CD4-positive, alpha-beta T cell treated with Interleukin-15 for 1 hour (primary cell): ENCODE measurements at places on chromosomes 2 and 18.
A peak's percentile ranks its signal among the peaks of the same experiment; 100 is the strongest.

DNA sequence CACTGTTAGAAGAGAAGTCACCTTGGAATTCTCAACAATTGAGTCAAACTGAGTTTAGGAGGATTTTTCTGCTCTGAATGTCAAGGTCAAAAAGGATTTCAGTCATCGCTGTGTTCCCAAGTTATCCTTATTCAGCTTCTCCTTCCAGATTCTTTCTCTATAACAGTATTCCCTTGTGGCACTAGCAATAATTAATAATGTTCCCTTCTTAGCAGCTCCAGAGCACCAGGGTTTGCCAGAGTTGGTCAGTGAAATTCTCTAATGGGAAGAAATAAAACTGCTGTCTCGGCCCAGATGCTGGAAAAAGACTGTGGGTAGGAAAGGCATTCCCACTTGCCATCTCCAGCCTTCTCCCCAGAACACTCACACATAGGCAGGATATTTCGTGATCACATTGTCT is 836.0 kb upstream of the PIK3C3 start:
- no peak for DNase-seq

GRCh38 chr18:30132959-30133358 is 909.6 kb downstream of the DSC3 start:
- DNase-seq, result no peak

GRCh38 chr2:191885098-191885497 is 38.2 kb upstream of the CAVIN2 start:
- DNase-seq, result no peak

DNA sequence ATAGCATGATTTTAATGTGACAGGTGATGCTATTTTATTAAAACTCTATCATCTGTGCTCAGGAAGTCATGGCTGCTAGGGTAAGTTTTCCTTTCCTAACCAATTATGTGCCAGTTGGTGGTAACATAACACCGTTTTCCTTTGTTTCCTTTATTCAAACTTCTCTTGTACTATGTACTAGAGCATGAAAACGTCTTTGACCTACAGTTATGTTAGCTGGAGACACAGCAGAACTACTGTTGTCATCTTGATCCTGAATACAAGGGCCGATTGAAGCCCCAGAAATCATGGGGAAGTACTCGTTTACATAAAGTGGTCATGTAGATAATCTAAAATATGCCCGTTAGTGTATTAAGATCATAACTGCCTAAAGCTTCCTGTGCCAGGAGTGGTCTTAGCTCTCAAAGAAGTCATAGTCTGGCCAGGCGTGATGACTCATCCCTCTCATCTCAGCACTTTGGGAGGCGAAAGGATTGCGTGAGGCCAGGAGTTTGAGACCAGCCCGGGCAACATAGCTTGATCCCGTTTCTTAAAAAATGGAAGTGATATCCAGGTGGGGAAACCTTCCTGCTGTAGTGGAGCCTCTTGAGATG is 20.5 kb downstream of the NEDD4L start:
- no peak for DNase-seq

GRCh38 chr2:112000399-112001135 is 54.5 kb upstream of the TMEM87B start:
- DNase-seq, result no peak

DNA sequence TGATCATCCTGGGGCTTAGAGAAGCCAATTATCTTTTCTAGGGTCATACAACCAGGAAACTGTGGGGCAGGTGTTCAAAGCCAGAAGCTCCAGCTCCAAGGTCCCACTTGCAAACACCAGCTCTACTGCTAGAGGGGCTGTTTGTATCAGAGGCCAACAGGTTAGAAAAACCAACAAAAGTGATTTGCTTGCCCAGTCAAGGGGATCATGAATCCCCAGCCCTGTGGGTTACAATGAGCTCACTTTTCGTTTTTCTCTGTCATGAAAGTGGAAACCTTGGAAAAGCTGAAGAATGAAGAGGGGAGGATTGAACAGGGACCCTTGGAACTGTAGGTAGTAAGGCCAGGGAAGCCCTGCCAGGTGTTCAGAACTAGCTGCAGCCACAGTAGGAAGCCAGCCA is 119.2 kb downstream of the SPP2 start:
- no peak for DNase-seq

DNA sequence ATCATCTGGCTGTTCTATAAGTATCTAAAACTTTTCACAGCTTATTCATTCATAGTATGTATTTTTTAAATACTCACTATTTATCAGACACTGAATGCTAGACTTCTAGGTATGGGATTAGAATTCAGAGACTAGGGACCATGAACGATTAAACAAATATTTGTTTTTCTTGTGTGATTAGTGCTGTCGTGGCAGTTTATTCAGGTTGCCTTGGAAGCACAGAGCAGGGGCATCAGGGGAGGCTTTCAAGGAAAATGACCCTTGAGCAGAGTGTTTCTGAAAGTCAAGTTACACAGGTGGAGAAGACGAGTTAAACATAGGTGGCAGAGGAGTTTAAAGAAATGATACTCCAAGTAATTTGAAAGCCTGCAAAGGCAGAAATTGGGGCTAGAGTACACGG is 5.7 kb downstream of the SPOPL start:
- no peak for DNase-seq

- no peak for DNase-seq
Observed at GRCh38 chr2:224175538-224175937, 136.5 kb upstream of the SERPINE2 start.

GRCh38 chr2:17583166-17583565 is 42.7 kb downstream of the VSNL1 start:
- no peak for DNase-seq

DNA sequence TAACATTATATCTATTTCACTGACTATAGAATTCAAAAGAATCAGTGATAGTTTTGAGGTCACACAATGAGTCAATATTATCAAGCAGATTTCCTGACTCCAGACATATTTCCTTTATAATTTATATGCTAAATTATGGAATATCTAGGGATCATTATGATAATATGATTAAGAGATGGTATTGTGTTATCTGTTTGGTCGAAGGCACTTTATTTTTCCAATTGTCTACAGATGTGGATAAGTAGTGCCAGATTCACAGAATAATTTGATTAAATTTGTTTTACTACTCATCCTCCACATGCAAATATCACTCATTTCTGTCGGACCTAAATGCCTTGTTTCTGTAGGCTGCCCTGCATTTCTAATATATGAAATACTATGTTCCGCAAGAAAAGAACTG is 4.4 kb downstream of the ZNF804A start:
- no peak for DNase-seq

DNA sequence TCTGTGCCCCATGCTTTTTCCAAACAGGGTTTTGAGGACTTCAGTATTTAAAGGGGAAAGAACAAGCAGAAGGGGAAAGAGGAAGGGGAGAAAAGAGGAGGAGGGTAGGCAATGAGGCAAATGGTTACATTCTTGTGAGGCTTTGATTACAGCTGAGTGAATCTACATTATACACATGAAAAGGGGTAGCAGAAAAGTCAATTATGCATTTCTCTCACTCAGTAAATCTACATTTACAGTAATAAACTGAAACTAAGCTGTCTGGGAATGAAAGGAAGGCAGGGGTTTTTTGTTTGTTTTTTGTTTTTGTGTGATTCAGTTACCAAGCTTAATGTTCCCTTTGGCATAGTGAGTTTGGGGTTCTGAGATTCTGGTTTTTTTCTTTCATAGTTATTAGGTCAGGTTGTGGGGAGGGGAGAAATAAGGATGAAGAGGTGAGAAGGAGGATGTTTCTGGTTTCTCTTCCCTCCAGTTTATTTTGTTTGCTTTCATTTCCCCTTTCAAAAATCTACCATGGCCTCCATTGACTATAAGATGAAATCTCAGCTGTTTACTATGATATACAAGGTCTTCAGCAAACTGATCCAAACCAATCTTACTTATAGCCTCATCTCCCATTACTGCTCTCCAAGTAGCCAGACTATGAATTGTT is 18.7 kb downstream of the C18orf63 start:
- no peak for DNase-seq

DNA sequence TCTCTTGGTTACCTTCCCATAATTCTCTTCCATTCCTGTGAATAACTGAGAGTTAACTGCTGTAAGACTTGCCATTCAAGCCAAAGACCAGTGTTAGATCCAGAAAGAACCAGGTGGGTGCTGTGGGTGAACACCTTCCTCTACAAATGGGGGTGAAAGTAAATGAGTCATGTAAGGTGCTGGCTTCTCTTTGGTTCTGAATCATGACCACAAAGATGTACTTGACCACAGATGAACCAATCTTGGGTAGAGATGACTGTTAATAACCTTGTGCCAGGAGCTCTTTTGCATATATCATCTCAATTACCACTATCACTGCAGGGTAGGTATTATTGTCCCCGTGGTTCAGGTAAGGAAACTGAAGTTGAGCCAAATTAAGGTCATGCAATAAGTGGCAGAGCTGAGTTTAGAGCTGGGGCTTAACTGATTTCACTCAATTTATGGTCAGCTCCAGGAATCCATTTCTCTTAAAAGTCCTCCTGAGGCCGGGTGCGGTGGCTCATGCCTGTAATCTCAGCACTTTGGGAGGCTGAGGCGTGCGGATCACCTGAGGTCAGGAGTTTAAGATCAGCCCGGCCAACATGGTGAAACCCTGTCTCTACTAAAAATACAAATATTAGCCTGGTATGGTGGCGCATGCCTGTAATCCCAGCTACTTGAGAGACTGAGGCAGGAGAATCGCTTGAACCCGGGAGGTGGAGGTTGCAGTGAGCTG is 244.9 kb upstream of the CXCR4 start:
- no peak for DNase-seq

GRCh38 chr2:36427790-36428243 is 72.2 kb downstream of the CRIM1 start:
- no peak for DNase-seq

DNA sequence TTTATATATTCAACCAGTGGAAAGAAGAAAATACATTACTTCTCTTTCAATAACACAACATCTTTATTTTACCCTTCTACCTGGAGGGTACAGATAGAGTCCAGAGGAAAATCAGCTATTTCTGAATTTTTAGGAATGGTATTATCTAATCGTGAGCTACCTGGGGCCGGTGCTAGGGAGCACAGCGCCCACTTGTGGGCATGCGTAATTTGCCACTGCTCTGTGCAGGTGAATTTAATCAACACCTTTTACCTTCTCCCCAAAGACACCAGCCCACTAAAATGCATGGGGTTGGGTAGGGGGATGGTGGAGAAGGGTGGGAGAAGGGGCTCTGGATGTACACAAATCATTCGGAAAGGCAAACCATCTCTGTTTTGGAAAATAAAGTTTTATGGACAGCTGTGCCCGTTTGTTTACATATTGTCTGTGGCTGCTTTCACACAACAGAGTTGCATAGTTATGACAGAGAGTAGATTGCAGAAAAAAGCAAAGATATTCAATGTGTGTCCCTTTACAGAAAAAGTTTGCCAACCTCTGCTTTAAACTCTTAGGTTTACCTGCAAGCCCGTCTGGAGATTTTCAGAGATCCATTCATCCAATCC is 51.5 kb upstream of the DCC start:
- no peak for DNase-seq

DNA sequence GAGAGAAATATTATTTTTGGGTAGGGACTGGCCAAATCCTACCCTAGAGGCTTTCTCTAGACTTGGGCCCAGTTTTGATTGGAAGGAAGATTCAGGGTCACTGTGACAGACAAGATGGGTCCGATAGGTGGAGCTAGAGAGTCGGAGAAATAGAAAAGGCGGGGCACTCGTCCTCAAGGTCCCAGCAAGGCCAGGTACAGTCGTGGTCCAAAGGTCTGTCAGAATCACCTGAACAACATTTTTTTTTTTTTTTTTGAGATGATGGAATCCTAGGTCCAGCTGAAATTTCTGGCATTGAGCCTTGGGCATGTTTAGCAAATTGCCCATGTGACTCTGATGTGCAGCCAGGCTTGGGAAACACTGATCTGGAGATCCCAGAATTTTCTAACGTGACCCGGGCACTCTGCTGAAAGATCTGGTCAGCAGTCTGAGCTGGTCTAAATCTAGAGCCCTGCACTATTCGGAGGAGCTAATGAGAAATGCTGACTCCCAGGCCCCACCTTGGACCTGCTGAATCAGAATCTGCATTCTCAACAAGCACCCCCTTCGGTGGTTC is 23.0 kb upstream of the NTSR2 start:
- peak; percentile 50 for DNase-seq

DNA sequence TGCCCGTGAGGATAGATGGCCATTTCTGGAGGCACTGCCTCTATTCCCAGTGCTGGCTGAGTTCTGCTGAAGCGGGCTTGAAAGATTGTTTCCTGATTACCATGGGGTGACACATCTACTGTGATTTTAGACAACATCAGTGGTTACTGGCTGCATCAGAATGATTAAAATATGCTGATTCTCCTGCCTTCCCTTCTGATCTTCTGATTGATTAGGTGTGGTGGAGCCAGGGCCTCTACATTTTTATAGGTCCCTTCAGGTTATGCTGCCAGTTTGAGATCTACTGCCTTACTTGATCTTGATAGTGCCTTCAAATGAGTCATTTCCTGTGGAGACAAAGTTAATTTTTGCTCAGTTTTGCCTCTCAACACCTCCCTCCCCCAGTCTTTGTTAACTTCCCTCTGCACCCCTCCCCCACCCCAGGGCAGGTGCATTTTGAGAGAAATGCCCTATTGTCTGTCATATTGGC is 31.6 kb upstream of the SNORC start:
- DNase-seq, result peak; percentile 62

GRCh38 chr2:195501746-195502145 is 155.3 kb upstream of the SLC39A10 start:
- DNase-seq, result no peak

DNA sequence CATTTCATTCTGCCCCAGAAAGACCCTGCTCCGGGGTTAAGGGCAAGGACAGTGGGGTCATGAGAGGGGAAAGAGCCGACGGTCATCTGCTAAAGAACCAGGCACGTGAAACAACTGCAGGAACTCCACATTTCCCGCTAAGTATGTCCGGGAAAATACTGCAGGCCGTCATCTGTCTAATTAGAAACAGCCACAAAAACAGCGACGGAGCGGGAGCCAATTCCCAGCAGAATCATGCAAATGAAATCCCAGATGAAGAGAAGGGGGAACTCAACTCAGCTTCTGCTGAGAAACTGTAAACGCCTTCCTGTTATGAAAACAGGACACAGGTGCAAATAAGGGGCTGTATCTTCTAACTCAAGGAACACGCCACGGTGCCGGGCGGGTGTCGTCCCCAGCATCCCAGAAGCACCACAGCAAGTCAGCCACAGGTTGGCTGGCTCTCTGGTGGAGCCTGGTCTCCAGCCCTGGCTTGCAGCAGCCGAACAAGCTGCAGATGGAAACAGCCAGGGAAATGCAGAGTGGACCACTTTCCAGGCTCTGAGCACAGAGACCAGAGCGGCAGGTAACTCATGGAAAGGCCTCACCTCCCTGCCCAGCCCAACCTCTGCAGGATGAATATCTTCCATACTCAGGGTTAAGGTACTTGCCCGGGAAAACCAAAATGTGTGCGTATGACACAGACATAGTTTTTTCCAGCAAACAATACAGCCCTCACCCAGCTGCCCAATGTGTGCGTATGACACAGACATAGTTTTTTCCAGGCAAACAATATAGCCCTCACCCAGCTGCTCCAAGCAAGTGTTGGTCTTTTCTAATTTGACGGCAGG is 28.9 kb downstream of the PXDN start:
- DNase-seq, result no peak

- no peak for DNase-seq
Observed at GRCh38 chr2:228545748-228546145, 364.3 kb upstream of the SPHKAP start.

- DNase-seq, result no peak
Observed at GRCh38 chr2:126467367-126468054, 188.4 kb upstream of the GYPC start.

GRCh38 chr2:118046634-118047210 is 32.9 kb upstream of the CCDC93 start:
- DNase-seq, result no peak
